CD14-positive monocyte (primary cell): ENCODE measurements at places on chromosomes 11 and 22. TPM values are rescaled to one million over a fixed set of nuclear protein-coding genes. Genes with fewer than 3 reads are reported as not detected.

- H3K36me3 ChIP-seq, result peaks cover 90% of the 10 kb centered on the region
- no peak for DNase-seq
- no peaks in the 10 kb centered on the region for H3K27me3 ChIP-seq
- H3K27ac ChIP-seq, result peak overlapping the region; percentile 61
Measured at GRCh38 chr11:73393011-73393380, 16.8 kb downstream of the RELT start.

DNA sequence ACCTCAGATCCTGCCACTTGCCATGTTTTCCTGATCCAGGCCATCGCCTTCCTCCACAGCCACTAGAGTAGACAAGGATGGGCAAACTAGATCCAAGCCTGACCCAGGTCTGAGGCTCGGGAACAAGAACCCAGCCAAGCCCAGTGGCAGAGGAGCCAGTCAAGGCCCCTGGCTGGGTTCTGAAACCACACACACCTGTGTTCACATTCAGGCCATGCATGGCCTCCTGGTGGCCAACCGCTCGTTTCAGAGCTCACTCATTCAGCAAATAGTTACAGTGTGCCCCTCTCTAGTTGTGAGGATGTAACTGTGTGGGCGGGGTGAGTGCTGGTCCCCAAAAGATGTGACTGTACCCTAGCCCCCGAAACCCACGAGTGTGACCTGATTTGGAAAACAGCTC, 337.6 kb downstream of the CTTN start:
- no peak overlapping the region for H3K27ac ChIP-seq
- no peaks in the 10 kb centered on the region for H3K4me1 ChIP-seq
- H3K27me3 ChIP-seq, result no peaks in the 10 kb centered on the region
- no peak for DNase-seq

DNA sequence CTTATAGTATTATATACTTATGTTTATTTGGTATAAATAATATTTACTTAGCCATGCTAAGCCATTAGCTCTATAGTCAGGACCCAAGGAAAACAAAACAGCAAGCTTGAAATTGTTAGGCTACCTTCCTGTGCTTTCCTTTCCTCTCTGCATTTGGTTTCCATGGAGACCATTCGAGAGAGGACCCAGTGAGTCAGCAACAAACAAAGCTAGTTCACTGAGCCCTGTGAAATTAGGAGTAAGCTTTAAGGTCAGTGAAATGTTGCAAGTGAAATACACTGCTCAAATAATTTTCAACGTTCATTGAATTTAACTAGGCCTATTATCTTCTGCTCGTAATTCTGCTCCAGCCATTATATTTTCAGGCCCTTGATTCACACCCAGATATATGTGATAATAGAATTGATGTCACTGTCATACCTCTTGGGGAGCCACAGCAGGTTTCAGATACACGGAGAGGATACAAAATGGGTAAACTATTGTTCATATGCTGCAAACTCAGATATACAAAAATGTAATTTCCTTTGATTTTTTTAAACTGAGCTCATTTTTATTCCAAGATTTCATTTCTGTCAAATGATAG, 9.1 kb upstream of the OR10D3 start:
- peak; percentile 35 for DNase-seq
- H3K4me3 ChIP-seq, result no peak overlapping the region
- peaks cover 4% of the 10 kb centered on the region for H3K4me1 ChIP-seq
- no peaks in the 10 kb centered on the region for H3K36me3 ChIP-seq
- no peaks in the 10 kb centered on the region for H3K27me3 ChIP-seq
- H3K27ac ChIP-seq, result no peak overlapping the region

GRCh38 chr11:130202818-130203689, 43.5 kb downstream of the ST14 start:
- H3K4me1 ChIP-seq, result peaks cover 23% of the 10 kb centered on the region
- DNase-seq, result peak; percentile 33
- H3K27me3 ChIP-seq, result no peaks in the 10 kb centered on the region
- H3K27ac ChIP-seq, result no peak overlapping the region
- H3K36me3 ChIP-seq, result peaks cover 58% of the 10 kb centered on the region

DNA sequence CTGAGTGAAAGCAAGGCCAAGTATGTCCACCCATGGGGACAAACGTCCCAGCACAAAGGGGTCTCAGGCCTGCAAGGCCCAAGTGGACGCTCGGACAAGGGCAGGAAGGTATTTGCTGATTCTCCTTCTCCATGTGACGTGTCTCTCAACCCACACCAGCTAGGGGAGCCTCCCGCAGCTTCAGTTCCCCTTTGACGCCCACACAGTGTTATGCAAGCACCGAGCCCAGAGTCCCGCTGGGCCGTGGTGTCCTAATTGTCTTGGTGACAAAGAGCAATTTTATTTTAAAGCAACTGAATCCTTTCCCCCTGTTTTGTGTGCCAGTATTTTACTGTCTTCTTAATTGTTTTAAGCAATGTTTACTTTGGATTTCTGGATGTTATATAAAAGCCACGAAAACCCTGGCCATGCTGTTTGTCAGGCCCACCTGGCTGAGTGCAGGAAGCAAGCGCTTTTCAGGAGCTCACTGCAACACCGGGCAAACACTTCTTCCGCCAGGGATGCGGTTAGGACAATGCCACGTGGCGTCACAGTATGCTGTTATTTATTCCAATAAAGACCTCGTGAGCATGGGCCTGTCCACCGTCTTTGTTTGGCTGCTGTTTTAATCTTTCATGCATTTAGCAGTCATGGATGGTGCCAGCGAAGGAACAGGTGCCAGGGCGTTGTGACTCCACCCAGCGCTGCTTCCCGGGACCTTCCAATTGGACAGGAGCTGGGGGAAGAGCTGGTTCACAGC, 8.2 kb upstream of the PARVG start:
- DNase-seq, result peak; percentile 92
- peaks cover 44% of the 10 kb centered on the region for H3K4me1 ChIP-seq
- H3K36me3 ChIP-seq, result no peaks in the 10 kb centered on the region
- peak overlapping the region; percentile 87 for H3K27ac ChIP-seq

DNA sequence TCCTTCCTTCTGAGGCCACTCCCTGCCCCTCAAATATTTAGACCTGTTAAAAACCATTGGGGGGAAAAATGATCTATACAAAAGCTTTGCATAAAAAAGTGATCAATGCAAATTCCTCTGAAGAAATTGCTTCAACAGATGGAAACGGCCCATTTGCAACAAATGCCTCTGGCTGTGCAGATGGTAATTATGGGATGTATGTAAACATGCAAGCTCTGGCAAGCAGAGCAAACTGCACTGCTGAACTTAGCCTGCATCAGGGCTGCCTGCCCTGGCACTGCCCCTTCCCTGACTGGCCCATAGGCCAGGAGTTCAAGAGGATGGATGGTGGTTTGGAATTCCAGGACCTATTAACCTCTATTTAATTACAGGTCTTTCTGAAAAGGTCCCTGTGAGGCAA, 388.7 kb downstream of the MIAT start:
- no peaks in the 10 kb centered on the region for H3K4me1 ChIP-seq
- no peak for DNase-seq
- no peak overlapping the region for H3K27ac ChIP-seq
- H3K36me3 ChIP-seq, result no peaks in the 10 kb centered on the region

- peaks cover 40% of the 10 kb centered on the region for H3K27me3 ChIP-seq
- H3K36me3 ChIP-seq, result no peaks in the 10 kb centered on the region
- H3K27ac ChIP-seq, result no peak overlapping the region
- H3K4me3 ChIP-seq, result no peak overlapping the region
Measured at GRCh38 chr22:42364604-42365110, 67.5 kb downstream of the NFAM1 start.

DNA sequence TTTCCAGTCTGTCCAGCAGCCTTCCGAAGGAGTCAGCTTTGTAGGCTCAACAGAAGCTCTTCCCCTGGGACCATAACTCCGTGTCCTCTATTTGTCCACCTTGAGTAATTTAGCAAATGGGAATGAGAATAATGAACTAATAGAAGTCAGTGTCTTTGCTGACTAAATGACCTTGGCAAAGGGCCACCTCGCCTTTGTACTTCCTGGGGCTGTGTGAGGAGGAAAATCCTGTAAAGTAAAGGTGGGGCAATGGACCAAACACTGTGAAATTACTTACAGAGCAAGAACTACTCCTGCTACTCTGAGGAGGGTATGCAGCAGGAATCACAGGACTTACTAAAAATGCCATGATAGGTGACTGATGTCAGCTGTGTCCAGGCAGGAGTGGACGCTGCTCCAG, 36.2 kb upstream of the CSNK2A3 start:
- H3K4me3 ChIP-seq, result no peak overlapping the region
- H3K27me3 ChIP-seq, result no peaks in the 10 kb centered on the region

DNA sequence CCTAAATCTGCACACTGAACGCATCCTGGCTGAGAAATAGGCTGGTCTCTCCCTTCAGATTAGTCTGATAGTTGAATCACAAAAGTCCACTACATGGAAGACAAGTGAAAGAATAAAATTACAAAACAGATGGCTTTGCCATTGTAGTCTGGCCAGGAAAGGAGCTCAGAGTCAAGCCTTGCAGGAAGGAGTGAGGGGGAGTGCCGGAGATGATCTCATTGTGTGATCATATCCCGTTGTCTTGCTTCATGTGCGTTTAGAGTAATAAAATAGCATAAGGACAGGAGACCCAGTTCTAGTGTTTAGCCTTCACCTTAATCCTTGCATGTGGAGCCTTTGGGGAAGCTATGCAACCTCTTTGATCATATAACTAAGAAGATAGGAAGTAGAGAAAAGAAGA, 666.7 kb upstream of the RAG2 start:
- H3K27ac ChIP-seq, result no peak overlapping the region
- no peaks in the 10 kb centered on the region for H3K27me3 ChIP-seq
- no peak for DNase-seq

DNA sequence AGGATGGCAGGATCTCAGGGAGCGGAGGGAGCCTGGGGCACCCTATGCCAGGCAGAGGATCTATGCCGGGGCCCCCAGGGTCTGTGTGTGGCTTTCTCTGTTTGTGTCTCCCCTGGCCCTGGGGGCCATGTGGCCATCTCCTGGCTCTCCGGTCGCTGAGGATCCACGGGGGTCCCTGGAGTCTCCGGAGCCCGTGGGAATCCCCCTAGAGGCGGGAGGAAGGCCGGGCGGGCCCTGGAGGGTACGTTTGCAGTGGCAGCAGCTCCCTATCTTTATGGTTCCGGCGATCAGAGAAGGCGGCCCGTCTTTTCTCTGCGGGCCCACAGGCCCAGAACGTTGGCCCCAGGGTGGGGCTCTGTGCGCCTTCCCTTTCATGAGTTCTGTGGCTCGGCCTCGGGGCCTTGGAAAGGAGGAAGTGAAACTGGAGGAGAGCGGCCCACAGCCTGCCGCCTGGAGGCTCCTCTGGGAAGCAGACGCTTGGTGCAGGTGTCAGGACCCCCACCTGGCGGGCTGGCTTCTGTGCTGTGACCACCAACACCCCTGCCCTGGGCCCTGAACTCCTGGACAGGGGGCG, 82.1 kb downstream of the KCNQ1 start:
- peaks cover 43% of the 10 kb centered on the region for H3K4me1 ChIP-seq
- DNase-seq, result peak; percentile 78
- H3K36me3 ChIP-seq, result peaks cover 36% of the 10 kb centered on the region
- H3K27ac ChIP-seq, result peak overlapping the region; percentile 49
- no peaks in the 10 kb centered on the region for H3K27me3 ChIP-seq

- DNase-seq, result no peak
- no peak overlapping the region for H3K27ac ChIP-seq
- peaks cover 9% of the 10 kb centered on the region for H3K4me1 ChIP-seq
- no peaks in the 10 kb centered on the region for H3K36me3 ChIP-seq
Measured at GRCh38 chr11:88179141-88179540, 3.9 kb upstream of the RAB38 start.

GRCh38 chr11:64357904-64358535, 942 bp upstream of the RPS6KA4 start:
- DNase-seq, result no peak
- peaks cover 65% of the 10 kb centered on the region for H3K4me1 ChIP-seq
- no peak overlapping the region for H3K4me3 ChIP-seq
- H3K27me3 ChIP-seq, result no peaks in the 10 kb centered on the region
- H3K27ac ChIP-seq, result no peak overlapping the region

DNA sequence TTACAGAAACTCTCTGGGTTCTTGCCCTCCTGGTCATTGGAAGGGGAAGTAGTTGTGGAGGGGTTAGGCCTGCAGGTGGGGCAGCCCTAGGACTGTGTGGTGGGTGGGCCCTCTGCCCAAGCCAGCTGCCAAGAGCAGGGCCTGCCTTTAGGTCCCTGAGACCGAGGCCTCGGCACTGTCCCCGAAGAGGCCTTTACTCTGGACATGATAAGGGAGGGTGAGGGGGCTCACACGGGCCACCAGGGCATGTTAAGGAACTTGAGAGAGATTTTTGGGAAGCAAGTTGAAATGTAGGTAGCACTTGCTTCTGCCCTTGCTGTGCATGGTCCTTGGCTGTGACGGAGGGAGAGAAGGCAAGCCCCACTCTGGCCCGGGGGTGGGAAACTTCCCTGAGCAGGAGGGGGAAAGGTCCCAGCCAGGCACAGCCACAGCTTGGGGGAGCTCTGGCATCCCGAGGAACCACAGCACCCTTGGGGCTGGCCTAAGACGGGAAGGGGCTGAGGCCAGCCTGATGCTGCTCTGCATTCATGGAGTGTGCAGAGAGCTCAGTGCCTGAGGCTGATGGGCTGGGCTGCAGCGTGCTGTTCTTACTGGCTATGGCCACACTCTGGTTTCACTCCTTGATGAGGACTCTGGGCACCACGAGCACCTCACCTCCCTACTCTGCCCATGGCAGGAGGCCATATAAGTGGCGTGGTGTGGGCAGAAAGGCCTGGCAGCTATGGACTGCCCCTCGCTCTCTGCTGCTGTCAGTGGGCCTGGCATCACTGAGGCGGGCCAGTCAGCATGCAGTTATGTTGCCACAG, 7.8 kb upstream of the RANBP1 start:
- no peak overlapping the region for H3K4me3 ChIP-seq
- H3K36me3 ChIP-seq, result peaks cover 96% of the 10 kb centered on the region
- DNase-seq, result no peak
- H3K4me1 ChIP-seq, result no peaks in the 10 kb centered on the region

GRCh38 chr11:125569915-125570621, 791 bp downstream of the EI24 start:
- H3K27me3 ChIP-seq, result no peaks in the 10 kb centered on the region
- H3K27ac ChIP-seq, result peak overlapping the region; percentile 82
- peaks cover 18% of the 10 kb centered on the region for H3K4me1 ChIP-seq

DNA sequence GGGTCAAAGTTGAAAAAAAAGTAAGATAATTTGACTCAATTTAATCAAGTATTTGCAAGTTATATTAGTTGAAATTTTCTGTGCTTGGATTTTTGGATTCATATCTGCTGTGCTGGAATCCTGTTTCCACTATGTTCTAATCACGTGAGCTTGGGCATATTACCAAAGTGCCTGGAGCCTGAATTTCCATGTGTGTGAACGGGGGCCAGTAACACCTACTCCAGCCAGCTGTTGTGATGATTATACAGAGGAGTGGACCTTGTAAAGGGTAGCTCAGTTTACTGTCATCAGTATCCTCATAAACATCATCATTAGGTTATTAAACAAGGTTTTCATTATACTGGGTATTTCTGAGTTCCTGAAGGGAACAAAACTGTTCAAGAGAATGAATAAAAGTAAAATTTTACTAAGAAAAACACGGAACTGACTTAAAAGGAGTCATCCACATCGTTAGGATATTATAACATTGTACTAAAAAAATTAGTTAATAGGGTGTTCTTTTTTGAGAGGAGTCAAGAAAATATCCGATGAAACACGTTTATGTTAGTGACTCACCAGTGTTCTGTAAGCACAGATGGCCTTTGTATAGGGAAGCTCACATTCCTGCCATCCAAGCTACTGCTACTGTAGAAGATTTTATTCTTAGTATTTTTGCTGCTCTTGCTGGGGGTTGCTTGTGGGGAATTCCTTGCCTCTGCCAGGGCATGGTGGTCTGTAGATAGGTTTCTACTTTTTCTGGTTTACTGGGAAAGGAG, 144.1 kb downstream of the ARHGAP42 start:
- no peak for DNase-seq
- H3K27me3 ChIP-seq, result no peaks in the 10 kb centered on the region
- H3K4me3 ChIP-seq, result no peak overlapping the region
- no peaks in the 10 kb centered on the region for H3K36me3 ChIP-seq

GRCh38 chr11:130555251-130555841, 106.9 kb downstream of the ADAMTS15 start:
- H3K4me3 ChIP-seq, result no peak overlapping the region
- no peaks in the 10 kb centered on the region for H3K36me3 ChIP-seq
- H3K4me1 ChIP-seq, result no peaks in the 10 kb centered on the region
- DNase-seq, result no peak

Gene MADD
- polyA plus RNA-seq, result 48.6 and 58.1 TPM in 2 replicates

Gene PRMT3
- polyA plus RNA-seq, result 8.4 TPM
